ENCODE measurements at places on chromosomes 1 and 21.
A peak's percentile ranks its signal among the peaks of the same experiment; 100 is the strongest.

GRCh38 chr1:20361805-20362381 is 71.2 kb downstream of the VWA5B1 start:
- DNase-seq = peak; percentile 8

GRCh38 chr1:43233631-43234030 is 36.2 kb upstream of the TMEM125 start:
- no peak for DNase-seq

DNA sequence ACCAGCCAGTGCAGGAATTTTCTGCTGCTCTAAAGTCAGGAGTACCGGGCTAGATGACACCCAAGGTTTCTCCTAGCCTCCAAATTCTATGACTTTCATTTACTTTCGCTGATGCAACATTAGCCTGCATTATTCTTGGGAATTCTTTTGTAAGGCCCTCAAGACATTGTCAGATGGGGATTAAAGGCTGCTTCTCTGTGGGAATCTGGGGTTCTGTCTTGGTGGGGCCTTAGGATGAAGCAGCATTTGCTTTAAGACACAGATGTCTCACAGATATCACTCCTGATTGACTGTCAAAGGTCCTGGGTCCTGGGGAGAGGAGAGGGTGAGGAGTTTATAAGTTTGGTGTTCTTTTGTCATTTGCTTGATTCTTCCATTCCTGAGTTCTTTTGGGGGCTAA is 11.6 kb downstream of the PKP1 start:
- DNase-seq = no peak

DNA sequence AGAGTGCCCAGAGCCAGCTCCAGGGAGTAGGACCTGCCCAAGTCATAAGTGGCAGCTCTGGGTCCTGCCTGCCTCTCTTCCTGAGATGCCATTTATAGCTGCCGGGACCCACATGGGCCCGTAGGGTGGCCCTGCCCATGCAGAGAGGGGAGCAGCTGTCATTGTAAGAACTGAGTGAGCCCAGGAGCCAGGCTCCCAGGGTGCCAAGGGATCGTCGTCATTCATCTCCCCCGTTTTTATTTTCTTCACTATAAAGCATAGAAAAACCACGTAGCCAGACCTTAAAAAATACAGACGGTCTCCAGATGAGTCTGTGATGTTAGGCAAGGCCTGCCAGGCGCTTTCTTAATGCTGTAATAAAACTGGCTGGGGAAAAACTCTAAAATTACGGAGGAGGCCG is 90.7 kb downstream of the IGSF21 start:
- no peak for DNase-seq

DNA sequence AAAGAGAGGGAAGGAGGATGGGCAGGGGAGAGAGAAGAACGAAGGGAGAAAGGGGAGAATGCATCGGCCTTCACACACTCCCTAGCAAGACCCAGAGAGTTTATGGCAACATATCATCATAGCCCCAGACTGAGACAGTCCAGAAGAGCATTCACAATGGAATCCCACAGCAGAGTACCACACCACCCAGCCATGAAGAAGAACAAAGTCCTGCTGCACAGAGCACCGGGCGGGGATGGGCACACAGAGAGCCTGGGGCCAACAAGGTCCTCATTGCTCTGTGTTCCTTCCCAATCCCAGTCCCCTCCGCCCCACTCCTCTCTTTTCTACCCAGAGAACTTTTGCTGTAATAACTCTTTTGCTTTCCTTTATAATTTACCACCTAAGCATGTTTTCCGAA is 118.1 kb upstream of the TMPRSS2 start:
- DNase-seq = no peak

DNA sequence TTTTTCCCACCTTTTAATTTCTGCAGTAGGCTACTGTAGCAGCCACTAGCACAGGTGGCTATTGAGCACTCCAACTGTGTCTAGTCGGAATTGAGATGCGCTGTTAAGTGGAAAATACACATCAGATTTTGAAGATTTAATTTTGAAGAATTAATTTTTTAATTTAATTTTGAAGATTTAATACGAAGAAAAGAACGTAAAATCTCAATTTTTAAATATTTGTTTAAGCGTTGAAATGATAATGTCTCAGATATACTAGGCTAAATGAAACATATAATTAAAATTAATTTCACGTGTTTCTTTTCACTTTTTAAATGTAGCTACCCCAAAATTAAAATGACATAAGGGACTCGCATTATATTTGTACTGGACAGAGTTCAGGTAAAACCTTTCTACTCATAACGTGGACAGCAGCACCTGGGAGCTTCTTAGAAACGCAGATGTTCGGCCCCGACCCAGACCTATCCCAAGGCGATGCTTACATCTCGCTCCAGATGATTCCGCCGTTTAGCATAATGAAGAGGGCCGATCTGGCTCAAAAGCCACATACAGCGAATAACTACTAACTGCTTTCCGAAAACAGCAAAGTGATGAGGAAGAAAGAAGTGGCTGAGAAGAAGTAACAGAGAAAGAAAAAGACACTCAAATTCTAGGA is 717 bp downstream of the CRYZL1 start:
- DNase-seq = no peak

DNA sequence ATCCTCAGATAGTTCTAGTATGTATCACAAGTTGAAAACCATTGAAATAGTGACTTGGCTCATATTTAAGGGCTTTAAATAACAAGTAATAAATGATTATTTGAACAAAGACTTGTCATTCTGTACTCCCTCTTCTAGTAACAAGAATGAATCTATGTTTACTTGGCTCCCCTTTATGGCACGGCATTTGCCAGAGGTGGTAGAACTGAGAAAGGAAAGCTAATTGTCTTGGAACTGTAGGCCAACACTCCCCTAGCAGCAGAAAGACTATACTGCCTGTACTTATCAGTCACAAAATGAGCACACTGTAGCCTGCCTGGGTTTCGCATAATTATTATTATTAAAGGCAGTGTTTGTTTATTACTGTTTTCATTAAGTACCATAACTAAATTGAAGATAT is 29.6 kb upstream of the SMYD2 start:
- no peak for DNase-seq

DNA sequence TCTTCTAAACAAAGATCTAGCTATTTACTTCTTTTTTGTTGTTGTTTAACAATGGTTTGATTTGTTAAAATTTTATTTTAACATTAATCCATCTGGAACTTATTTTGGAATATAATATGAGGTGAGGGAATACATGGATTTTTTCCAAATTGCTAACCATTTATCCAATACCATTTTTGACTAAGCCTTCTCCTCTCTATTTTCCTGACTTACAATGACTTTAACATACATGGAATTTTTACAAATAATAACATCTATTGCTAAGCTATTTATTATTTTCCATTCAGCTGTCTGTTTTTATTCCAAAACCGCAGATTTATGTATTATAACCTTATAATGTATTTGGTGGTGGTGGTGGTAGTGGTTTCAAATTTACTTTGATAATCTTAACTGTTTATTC is 420.3 kb upstream of the ADGRL2 start:
- no peak for DNase-seq

- DNase-seq = no peak
These were observed 98.9 kb upstream of the RGS18 start for GRCh38 chr1:192059407-192059806.

DNA sequence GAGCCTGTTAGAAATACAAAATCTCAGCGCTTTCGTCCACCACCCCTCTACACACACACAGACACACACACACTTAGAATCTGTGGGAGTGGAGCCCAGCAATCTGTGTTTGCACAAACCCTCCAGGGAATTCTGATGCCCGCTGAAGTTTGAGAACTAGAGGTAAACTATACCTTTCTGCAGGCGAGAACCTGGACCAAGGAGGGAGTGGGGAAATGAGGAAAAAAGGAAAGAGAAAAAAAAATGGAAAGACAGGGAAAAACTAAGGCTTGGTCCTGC is 468 bp upstream of the NIBAN1 start:
- DNase-seq = no peak

DNA sequence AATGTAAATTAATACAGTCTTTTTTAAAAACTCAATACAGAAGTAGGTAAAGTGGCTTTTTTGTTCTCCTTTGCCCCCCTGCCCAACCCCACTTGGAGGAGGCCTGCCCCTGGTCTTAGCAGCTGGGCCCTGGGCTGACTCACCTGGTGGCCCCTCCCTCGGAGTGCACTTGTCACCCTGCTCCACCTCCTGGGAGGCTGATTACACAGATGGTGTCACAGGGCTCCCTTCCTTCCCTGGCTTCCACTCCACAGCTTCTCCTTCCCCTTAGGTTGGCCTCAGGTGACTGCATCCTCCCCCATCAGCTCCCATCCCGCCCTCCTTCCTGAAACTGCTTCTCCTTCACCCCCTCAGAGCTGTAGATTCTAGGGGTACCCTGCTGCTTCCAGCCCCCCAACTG is 11.7 kb upstream of the CAPN9 start:
- DNase-seq = no peak

GRCh38 chr1:48572646-48573258 is 100.7 kb upstream of the SPATA6 start:
- no peak for DNase-seq

- no peak for DNase-seq
These were observed 82.0 kb downstream of the DISP1 start for GRCh38 chr1:222896630-222897526.

GRCh38 chr1:44262816-44263567 is 49.7 kb downstream of the DMAP1 start:
- no peak for DNase-seq

- DNase-seq = no peak
These were observed 457.2 kb upstream of the RUNX1 start for GRCh38 chr21:35506352-35506751.

DNA sequence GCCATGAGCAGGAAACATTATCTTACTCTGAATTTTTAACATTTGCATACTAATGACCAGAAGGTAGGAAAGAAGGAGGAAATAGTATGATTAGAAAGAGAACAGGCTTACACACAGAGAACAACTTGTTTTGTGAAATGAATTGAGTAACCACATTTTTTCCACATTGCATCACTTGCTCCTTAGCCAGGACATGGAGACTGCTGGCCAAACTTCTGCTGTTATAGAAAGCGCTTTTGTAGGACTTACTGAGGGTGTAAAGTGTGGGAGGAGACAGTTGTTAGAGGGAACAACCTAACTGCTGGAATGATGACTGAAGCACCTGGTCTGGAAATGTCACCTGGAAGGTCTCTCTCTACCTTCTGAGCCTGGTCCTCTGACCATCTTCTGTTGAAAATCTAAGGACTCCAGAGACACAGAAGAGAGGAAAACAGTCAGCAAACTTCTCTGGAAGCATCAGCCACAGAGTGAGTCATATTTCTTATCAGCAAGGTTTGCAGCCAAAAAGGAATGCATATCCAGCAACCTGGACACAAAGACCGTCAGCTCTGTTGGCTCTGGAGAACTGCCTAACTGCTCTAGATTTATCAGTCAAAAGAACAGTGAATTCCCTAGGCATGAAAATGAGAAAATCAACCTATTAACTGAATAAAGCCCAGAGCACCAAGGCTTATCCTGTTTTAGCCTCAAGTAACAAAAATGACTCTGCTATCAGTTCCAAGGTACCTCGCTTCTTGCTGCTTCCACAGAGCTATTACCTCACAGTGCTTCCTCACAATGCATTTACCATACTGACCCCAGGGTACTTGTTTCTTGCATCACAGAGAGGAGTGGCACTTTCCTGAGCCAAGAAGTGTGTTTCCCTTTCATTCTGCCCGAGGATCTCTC is 88.0 kb upstream of the SLFNL1 start:
- DNase-seq = no peak

GRCh38 chr1:182699393-182700350 is 15.3 kb upstream of the RGS8 start:
- no peak for DNase-seq

DNA sequence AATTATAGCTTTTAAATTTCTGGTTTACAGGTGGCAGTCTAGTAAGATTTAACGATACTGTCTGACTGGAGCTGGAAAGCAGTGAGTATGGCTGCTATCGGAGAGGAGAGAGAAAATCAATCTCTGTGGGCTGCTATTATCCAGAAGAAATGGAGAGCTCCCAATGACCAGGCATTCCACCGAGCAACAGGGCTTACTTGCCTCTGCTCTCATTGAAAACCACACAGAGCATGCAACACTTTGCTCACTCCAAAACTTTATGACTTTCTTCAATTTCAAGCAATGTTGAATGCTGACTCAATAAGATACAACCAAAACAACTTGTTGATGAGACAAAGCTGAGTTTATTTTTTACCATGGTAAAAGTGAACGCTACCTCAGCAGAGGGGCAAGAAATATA is 337.0 kb upstream of the NCAM2 start:
- DNase-seq = no peak

DNA sequence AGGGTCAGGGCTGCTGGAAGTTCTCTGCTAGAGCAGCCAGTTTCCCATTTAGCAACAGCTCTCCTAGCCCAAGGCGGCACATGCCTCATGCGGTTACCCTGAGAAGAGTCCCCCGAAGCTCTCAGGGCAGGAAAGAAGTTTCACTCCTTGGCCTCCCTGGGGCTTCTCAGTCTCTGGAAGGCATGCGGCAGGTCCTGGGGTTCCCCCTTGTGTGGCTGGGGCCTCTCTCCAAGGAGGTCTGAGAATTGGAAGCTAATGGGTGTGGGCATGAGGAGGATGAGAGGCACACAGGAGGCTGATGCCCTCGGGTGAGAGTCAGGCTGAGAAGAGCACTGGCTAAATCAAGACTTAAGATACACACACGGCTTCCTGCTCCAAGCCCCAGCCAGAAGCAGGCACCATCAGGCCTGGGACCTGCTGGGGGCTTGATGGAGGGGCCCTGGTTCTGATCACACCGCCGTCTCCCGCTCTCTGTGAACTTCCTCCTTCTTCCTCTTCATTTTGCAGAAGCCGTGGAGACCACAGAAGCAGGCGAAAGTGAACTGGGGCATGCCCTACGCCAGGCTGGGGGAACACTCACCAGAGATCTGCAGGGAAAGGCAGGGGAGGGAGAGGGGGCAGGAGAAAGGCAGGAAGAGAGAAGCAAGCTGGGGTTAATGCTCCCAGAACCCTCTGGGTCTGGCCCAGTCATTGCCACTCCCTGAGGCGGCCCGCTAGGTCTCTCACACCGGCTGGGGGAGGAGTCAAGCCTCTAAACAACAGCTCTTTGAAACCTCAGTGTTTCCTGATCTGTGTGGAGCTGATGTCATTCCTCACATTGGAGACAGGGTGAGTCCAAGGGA is 15.1 kb downstream of the BLACAT1 start:
- DNase-seq = peak; percentile 38

- no peak for DNase-seq
These were observed 71.0 kb downstream of the CD2 start for GRCh38 chr1:116825207-116825719.

- no peak for DNase-seq
These were observed 39.1 kb downstream of the MATN1 start for GRCh38 chr1:30684259-30684658.

DNA sequence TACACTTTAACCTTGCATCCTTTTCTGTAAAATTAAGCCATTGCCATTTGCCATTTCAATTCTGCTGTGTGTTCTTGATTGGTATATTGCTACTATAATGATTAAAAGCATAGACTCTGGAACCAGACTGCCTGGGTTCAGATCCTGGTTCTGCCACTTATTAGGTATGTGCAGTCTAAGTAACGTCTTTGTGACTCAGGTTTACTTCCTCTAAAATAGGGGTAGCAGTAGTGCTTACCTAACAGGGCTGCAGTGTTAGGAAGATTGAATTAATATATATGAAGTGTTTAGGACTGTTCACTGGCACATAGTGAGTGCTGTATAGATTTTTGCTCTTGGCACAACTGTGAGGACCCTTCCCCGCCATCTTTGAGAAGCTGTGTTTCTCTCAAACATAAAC is 4.4 kb downstream of the CDC42 start:
- DNase-seq = no peak

- no peak for DNase-seq
These were observed 583 bp upstream of the CACHD1 start for GRCh38 chr1:64469116-64469976.

- DNase-seq = no peak
These were observed 21.6 kb upstream of the ABCA4 start for GRCh38 chr1:94142583-94142982.

Data from stimulated activated CD4-positive, alpha-beta T cell treated with anti-CD3 and anti-CD28 coated beads, Interleukin-15, amount 100 ng/mL, for 1 hour (primary cell).